ENCODE measurements at places on chromosomes 16 and 17.

- no peak for DNase-seq
Measured at GRCh38 chr17:82891911-82892310, 52.1 kb upstream of the ZNF750 start.

DNA sequence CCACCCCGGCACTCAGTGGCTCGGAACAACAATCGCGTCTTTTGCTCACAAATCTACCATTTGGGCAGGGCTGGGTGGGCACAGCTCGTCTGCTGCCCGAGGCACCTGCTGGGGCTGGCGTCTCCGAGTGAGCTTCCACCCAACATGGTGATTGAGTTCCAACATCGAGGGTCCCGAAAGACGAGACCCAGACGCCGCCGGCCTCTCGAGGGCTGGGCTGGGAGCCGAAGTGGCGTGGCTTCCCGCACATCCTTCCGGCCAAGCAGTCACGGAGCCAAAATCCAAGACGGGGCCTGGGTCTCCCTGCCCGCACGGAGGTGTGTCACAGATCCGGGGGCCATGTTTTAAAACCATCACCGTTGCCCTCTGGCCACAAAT lies 7.5 kb upstream of the ZFPM1 start:
- no peak for DNase-seq

DNA sequence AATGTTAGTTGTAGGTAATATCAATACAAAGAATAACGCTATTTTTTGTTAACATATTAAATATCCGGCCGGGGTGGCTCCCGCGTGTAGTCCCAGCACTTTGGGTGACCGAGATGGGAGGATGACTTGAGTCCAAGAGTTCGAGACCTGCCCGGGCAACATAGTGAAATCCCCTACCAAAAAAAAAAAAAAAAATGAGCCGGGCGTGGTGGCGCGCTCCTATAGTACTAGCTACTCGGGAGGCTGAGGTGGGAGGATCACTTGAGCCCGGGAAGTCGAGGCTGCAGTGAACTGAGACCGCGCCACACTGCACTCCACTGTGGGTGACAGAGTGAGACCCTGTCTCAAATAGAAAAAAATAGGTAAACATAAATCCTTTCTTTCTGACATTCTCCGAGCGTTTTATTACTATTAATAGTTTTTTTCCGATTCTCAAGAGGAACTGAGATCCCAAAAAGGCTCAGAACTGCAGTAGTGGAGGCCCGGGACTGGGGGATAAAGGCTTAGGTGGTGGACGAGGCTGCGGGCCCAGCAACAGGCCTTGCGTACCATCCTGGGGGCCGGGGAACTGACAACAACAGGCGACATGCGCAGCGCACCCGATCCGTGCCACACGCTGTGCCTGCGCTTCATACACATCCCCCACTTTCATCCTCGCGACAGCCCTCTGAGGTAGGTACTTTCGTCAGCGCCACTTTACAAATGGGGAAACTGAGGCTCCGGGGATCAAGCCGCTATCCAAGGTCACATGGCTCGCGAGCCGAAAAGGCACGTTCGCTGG lies 919 bp downstream of the N4BP1 start:
- no peak for DNase-seq

GRCh38 chr17:74987418-74987908 lies at the start of gene CDR2L:
Gene CDR2L, plus strand, starts transcription at chr17:74987632. Its CDS starts 412 bp downstream, at chr17:74988044.
- DNase-seq: peak; percentile 86

DNA sequence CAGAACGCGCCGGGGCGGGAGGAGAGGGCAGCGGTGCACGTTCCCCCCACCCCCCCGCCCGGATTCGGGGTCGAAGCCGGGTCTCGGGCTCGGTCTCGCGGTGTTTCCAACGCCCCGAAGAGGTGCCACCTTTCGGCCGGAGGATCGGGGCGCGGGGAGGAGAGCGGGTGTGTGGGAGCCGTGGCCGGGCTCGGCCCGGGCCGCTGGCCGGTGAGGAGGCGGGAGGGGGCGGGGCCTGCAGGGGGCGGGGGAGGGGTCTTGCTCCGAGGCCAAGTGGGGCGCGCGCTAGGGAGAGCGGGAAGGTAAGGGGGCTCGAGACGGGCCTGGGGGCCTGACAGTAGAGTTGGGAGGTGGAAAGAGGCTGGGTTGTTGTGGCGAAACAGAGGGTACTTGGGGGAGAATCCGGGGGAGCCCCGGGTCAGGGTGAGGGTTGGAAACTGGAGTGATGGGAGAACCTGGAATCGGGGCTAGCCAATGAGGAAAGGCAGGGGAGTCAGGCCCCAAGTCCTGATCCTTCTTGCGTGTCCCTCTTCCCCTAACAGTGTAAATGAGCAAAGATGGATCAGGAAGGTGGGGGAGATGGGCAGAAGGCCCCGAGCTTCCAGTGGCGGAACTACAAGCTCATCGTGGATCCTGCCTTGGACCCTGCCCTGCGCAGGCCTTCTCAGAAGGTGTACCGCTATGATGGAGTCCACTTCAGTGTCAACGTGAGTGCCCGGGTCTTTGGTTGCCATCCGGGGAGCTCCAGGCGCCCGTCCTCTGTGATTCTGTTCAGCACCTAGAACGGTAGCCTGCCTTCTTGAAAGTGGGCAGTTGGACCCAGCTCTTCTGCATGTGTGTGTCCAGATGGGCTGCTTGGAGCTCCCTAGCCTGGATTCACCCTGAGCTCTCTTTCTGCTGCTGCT lies 873 bp downstream of the SETD1A start:
- DNase-seq: no peak

GRCh38 chr16:51941412-51941811 lies 605.5 kb downstream of the TOX3 start:
- DNase-seq: no peak

DNA sequence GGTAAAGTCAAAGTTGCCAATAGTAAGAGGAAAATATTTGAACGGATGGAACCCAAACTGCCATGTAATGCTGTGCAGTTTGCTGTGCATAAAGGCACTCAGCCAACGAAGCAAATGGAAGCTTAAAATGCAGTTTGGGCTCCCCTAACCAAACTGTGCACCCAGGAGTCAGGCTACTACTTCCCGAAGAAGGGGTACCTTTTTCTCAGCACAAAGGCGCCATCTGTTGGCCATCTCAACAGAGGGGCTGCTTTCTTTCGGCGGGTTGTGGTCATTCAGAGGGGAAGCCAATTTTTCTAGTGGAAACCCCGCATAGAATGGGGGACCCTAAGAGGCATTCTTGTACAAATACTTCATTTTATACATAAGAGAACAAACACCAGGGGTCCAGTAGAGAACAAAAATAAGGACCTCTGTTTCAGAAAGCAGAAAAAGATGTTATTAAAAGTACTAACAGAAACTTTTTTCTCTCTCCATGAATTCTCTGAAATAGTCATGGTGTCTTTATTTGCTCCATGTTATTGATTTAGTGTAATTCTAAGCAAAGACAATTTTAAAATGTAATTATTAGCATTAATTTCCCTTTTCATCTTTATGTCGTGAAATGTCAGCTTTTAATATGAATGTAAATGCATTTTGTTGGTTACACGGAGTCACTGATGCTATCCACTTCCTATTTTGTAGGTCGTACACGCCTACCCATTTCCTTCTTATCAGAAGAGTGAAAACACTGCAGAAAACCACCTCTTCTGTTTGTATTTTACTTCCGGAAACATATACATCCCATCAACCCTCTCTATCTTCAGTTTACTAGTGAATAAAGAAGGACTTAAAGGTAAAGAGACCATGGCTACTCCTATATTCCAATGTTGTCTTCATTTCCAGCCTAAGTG lies 453.3 kb downstream of the KCNJ2 start:
- no peak for DNase-seq

DNA sequence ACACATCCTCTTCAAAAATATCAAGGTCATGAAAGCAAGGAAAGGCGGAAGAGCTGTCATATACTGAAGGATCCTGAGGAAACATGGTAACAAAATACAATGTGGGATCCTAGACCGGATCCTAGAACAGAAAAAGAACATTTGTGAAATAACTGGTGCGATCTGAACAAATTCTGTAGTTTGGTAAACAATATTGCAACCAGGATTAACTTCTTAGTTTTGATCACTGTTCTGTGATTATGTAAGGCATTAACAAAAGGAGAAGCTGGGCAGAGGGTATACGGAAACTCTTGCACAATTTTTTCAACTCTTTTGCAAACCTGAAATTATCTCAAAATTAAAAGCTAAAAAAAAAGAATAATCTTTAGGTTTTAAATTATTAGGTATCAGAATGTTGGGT lies 109.7 kb downstream of the TRIM37 start:
- DNase-seq: no peak

DNA sequence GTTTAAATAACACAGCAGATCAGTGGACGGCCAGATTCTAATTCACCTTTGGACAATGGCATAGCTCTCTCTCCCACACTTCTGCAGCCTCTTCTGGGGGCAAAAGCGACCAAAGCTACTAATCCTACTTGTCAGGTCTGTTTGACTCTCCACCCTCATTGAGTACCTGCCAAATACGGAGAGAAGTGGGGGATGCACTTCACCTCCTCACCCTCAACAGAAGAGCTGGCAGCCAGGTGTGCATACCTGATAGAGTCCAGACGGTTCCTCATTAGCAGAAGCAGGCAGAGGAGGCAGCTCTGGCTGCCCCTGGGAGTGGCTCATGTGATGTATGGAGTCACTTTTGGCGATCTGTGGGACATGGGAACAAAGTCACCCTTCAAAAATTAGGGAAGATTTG lies 4.9 kb downstream of the DNAH3 start:
- no peak for DNase-seq

GRCh38 chr16:78763821-78764440 lies 664.5 kb downstream of the WWOX start:
- no peak for DNase-seq

DNA sequence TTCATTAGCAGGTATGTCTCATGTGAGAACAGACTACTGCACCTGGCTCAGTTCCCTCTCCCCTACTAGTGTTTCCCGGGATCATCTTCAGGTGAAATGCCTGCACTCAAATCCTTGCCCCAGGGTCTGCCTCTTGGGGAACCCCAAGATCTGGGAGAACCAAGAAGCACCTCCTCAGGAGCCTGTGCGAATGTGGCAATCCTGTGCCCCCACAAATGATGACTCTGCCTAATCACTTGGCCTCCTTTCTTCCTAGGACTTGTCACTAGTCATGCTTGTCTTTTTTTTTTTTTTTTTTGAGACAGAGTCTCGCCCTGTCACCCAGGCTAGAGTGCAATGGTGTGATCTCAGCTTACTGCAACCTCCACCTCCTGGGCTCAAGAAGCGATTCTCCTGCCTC lies 21.7 kb downstream of the ADAD2 start:
- DNase-seq: no peak

GRCh38 chr16:85400305-85401205 lies 212.6 kb upstream of the GSE1 start:
- no peak for DNase-seq

DNA sequence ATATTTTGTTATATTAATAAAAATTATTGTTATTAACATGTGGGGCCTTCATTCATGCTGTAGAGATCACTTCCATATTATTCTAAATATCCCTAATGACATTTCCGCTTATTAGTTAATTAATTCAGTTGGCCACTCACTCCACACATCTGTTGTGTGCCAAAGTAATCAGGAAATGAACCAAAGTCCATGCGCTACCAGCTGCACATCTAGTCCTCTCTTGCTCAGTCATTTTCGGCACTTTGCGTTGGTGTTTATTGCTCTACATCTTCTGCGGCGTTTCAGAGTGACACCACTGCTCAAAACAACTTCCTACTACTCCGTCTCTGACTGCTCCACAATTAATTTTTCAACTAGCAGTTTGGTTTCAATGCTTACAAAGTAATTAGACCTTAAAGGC lies 101.4 kb upstream of the ZFHX3 start:
- DNase-seq: no peak

GRCh38 chr16:30065943-30066760 lies 592 bp downstream of the ALDOA start:
- DNase-seq: peak; percentile 21

GRCh38 chr17:46139432-46140210 lies 53.6 kb downstream of the KANSL1 start:
- no peak for DNase-seq

DNA sequence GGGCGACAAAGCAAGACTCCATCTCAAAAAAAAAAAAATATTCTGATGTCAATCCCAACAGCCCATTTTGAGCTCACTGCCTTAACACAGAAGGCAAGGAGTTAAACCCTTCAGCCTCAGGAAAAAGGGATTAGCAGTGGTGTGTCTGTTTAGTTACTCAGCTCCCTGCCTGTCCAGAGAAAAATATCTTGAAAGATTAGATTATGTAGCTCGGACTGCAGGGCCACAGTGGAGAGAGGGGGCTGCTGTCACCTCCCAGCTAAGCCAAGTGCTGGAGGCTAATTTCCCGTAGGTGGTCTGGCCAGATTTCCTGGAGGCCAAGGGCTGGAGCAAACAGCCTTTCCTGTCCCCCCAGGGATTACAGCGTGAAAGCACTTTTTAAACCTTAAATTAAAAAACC lies 50.3 kb downstream of the C16orf95 start:
- DNase-seq: no peak

DNA sequence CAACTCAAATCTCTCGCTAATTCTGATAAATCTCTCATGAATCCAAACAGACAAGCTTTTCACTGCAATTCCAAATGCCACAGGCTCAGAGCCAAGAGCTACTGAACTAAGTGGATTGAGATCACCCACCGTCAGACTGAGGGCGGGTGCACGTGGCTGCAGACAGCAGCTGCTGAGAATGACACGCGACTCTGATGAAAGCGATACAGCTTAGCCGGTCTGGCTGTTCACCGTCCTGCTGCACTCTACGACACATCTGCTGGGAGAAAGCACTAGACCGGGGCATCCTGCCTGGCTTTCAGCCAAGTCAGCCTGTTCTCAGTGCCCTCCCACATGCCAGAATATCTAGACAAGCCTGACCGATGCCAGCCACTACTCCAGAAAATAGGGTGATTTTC lies 42.6 kb downstream of the KLHDC4 start:
- no peak for DNase-seq

GRCh38 chr17:57302690-57303465 lies 46.6 kb downstream of the MSI2 start:
- DNase-seq: no peak

GRCh38 chr17:76550712-76551615 lies 11.1 kb downstream of the PRCD start:
- no peak for DNase-seq

DNA sequence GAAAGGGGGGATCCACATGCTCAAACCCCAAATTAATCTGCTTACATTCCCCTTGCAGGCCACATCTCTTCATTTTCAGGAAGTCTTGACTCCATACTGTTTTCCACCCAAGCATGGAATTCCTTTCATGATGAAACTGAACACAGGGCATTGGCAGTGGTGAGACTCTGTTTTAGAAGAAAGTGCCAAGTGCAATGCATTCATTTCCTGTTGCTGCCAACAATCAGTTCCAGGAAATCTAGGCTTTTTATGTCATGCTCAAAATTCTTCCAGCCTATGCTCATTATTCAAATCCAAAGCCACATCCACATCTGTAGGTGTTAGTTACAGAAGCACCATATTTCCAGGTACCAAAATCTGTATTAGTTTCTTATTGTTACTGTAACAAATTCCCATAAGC lies 4.1 kb downstream of the CCL2 start:
- no peak for DNase-seq

DNA sequence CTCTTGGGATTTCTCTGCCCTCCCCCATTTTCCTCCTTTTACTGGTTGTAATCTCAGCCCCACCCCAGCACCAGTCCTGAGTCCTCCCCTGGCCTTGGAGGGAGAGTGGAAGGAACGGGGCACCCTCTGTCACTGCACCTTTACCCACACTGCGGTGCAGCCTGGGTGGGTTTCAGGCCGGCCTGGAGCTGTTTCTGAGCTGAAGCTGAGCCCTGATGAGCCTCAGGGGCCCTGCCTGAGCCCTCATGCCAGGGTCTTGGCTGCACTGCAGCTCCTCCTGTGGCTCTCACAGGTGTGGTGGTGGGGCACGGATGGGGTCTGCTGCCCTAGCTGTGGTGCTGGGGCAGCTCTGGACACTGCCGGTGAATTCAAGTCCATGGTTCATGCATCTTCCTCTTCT lies 34.5 kb downstream of the RNF213 start:
- DNase-seq: no peak

GRCh38 chr16:85098565-85098964 lies 13.7 kb downstream of the CIBAR2 start:
- DNase-seq: no peak

Data from stimulated activated CD8-positive, alpha-beta memory T cell treated with anti-CD3 and anti-CD28 coated beads, Interleukin-2, amount 100 ng/mL, for 48 hours (primary cell).